Stomach (tissue), 19 donors: ENCODE measurements at places on chromosomes 1 and 21. TPM values are rescaled to one million over a fixed set of nuclear protein-coding genes. Genes with fewer than 3 reads are reported as not detected.

- no peaks in the 10 kb centered on the region for H3K36me3 ChIP-seq
- no peak for DNase-seq
- H3K27me3 ChIP-seq, result no peaks in the 10 kb centered on the region
- H3K4me3 ChIP-seq, result no peak overlapping the region
- no peak overlapping the region for H3K27ac ChIP-seq
- no peaks in the 10 kb centered on the region for H3K4me1 ChIP-seq
Observed at GRCh38 chr1:4219826-4220225, 319.8 kb upstream of the C1orf174 start.

DNA sequence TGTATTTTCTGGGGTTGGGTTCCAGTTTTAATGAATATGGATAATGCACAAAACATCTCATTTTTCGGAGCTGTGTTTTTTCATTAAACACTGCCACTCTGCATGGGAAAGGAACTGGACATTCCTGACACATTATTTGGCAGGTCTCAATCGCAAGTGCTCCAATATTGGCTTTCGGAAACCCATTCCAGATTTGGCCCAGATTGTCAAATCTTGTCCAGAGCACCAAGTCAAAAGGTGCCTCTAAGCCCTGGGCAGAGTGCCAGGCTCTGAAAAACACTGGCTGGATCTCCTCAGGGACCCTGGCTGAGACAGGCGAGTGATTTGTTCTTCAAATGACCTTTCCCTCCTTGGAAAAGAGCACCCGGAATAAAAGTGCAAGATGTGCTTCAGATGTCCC lies 68.4 kb upstream of the MRPS6 start:
- H3K27ac ChIP-seq, result no peak overlapping the region
- H3K27me3 ChIP-seq, result no peaks in the 10 kb centered on the region
- H3K4me3 ChIP-seq, result no peak overlapping the region
- no peak for DNase-seq
- H3K36me3 ChIP-seq, result no peaks in the 10 kb centered on the region

GRCh38 chr1:218415726-218416125 lies 70.6 kb downstream of the TGFB2 start:
- no peaks in the 10 kb centered on the region for H3K4me1 ChIP-seq
- H3K27ac ChIP-seq, result no peak overlapping the region
- no peaks in the 10 kb centered on the region for H3K27me3 ChIP-seq
- no peaks in the 10 kb centered on the region for H3K36me3 ChIP-seq
- DNase-seq, result no peak
- no peak overlapping the region for H3K4me3 ChIP-seq

The PER3 gene
- total RNA-seq, result 30.1 TPM

- H3K27me3 ChIP-seq, result no peaks in the 10 kb centered on the region
- peaks cover 15% of the 10 kb centered on the region for H3K4me1 ChIP-seq
- peaks cover 10% of the 10 kb centered on the region for H3K36me3 ChIP-seq
- no peak overlapping the region for H3K4me3 ChIP-seq
Observed at GRCh38 chr1:43836267-43836951, 97.2 kb upstream of the ARTN start.

The DVL1 gene
- 153 TPM for total RNA-seq

The TTC22 gene
- 30.4 TPM for total RNA-seq

- H3K4me1 ChIP-seq, result peaks cover 25% of the 10 kb centered on the region
- no peaks in the 10 kb centered on the region for H3K36me3 ChIP-seq
- H3K27ac ChIP-seq, result no peak overlapping the region
Observed at GRCh38 chr21:38659936-38660332, 145.8 kb upstream of the ETS2 start.

DNA sequence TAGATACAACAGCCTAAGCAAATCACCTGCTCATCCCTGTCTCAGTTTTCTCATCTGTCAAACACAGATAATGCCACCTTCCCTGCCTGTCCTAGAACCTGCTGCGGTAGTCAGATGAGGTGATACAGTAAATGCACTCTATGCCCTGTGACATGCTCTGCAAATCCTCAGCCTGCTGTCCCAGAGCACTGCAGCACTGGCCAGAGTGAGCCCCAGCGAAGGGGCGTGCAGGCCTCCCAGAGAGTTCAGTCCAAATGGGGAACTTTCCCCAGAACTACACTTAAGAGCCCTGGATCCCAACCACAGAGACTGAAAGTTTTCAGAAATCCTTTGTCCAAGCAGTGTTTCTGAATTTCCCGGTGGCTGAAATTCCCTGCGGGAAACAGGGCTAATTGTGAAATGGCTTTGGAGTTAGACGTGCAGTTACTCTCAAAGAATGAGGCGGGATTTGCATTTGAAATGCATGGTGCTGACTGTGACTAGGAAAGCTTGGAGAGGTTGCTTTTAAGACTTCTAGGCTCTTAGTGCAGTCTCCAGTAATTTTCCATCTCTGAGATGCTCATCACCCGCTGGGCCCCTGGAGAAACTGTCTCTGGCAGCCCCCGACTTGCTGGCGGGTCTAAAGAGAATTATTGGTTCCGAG lies 206.5 kb upstream of the AJAP1 start:
- no peaks in the 10 kb centered on the region for H3K27me3 ChIP-seq
- H3K27ac ChIP-seq, result no peak overlapping the region
- no peaks in the 10 kb centered on the region for H3K4me1 ChIP-seq
- H3K36me3 ChIP-seq, result no peaks in the 10 kb centered on the region

The PTBP2 gene
- total RNA-seq, result 135 TPM

DNA sequence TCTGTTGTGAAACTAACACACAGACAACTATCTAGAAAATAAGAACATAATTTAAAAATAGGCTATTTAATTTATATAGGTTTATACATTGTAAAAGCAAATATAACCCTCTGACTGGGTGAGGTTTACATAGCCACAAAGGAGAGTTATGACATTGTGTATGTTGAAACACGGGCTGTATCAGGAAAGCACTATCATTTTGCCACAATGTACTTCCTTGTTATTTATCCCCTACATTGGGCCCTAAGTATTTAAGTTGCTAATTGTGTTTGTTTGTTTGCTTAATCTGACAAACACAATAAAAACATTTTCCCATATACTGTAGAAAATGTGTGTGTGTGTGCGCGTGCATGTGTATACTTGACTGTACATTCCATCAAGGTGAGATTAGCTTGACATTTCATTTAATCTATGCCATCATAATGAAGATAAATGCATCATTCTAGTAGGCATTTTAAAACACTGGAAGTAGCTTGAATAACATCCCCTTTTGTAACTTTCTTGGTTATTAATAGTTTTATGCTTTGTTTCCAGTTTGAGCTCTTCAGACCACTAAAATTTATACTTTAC lies 72.1 kb downstream of the RGS13 start:
- H3K4me1 ChIP-seq, result no peaks in the 10 kb centered on the region
- no peak overlapping the region for H3K4me3 ChIP-seq
- no peaks in the 10 kb centered on the region for H3K36me3 ChIP-seq
- no peak overlapping the region for H3K27ac ChIP-seq
- DNase-seq, result peak; percentile 28
- no peaks in the 10 kb centered on the region for H3K27me3 ChIP-seq

GRCh38 chr1:149848340-149849110 lies 50.8 kb upstream of the BOLA1 start:
- H3K27me3 ChIP-seq, result no peaks in the 10 kb centered on the region
- no peak overlapping the region for H3K4me3 ChIP-seq
- DNase-seq, result no peak
- no peaks in the 10 kb centered on the region for H3K36me3 ChIP-seq
- peak overlapping the region; percentile 56 for H3K27ac ChIP-seq
- peaks cover 46% of the 10 kb centered on the region for H3K4me1 ChIP-seq

- H3K4me3 ChIP-seq, result no peak overlapping the region
- H3K27ac ChIP-seq, result no peak overlapping the region
- no peak for DNase-seq
- H3K4me1 ChIP-seq, result no peaks in the 10 kb centered on the region
- H3K36me3 ChIP-seq, result no peaks in the 10 kb centered on the region
Observed at GRCh38 chr1:173561263-173561662, 41.6 kb downstream of the SLC9C2 start.

The ZBTB18 gene
- total RNA-seq, result 18.7 TPM

The SLC1A7 gene
- 0.29 TPM for total RNA-seq

DNA sequence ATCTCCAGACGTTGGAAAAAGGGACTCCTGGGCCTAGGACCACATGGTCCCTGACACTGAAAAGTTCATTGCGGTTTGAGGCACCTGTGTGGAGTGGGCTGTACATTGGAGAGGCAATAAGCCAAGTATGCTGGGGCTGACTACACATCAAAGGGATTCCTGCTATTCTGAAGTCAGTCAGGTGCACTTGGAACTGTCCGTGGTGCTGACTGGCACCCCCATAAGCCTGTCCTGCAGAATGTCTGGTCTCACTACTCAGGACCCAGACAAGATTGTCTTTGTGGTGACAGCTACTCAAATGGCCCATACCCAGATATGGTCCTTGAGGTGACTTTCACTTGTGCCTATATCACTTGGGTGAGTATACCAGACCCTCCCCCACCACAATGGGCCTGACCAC lies 150.6 kb downstream of the RWDD3 start:
- no peaks in the 10 kb centered on the region for H3K36me3 ChIP-seq
- H3K27me3 ChIP-seq, result no peaks in the 10 kb centered on the region
- H3K4me1 ChIP-seq, result no peaks in the 10 kb centered on the region
- H3K27ac ChIP-seq, result no peak overlapping the region
- no peak overlapping the region for H3K4me3 ChIP-seq
- peak; percentile 77 for DNase-seq

The DESI2 gene
- 15.6 TPM for total RNA-seq

DNA sequence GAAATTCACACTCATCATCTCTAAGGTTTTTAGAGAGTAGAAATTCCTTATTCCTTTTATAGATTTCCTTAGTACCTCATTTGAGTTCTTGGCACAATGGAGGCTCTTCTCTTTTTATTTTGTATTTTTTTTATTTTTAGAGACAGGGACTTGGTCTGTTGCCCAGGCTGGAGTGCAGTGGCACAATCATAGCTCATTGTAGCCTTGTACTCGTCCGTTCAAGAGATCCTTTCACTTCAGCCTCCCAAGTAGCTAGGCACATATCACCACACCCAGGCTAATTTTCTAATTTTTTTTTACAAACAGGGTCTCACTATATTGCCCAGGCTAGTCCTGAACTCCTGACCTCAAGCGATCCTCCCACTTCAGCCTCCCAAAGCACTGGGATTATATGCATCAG lies 29.6 kb downstream of the RGL1 start:
- H3K4me3 ChIP-seq, result no peak overlapping the region
- no peaks in the 10 kb centered on the region for H3K36me3 ChIP-seq
- no peaks in the 10 kb centered on the region for H3K27me3 ChIP-seq
- DNase-seq, result no peak
- no peak overlapping the region for H3K27ac ChIP-seq
- H3K4me1 ChIP-seq, result no peaks in the 10 kb centered on the region

The SOAT1 gene
- 10.7 TPM for total RNA-seq

The OR2L13 gene
- 0.37 TPM for total RNA-seq

GRCh38 chr21:31656199-31657095 lies 3.0 kb upstream of the SOD1 start:
- H3K27ac ChIP-seq, result no peak overlapping the region
- no peak overlapping the region for H3K4me3 ChIP-seq
- H3K27me3 ChIP-seq, result no peaks in the 10 kb centered on the region
- no peak for DNase-seq

The UBL4B gene
- not detected for total RNA-seq

The IVL gene
- not detected for total RNA-seq

DNA sequence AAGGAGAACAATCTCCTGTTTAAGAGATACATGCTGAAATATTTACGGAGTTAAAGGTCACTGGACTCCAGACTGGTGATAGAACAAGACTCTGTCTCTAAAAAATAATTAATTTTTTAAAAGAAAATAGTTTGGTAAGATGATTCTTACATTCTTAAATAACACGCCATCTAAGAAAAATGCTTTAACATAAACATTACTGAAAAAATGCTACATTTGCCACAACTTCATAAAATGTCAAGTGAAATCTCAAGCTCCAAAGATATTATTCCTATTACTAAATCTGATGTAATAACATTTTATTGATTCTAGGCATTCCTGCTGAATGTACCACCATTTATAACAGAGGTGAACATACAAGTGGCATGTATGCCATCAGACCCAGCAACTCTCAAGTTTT lies 4.1 kb downstream of the ANGPTL3 start:
- no peaks in the 10 kb centered on the region for H3K36me3 ChIP-seq
- H3K27ac ChIP-seq, result no peak overlapping the region
- no peaks in the 10 kb centered on the region for H3K27me3 ChIP-seq
- no peaks in the 10 kb centered on the region for H3K4me1 ChIP-seq

GRCh38 chr1:186710696-186711095 lies 30.5 kb upstream of the PTGS2 start:
- no peak overlapping the region for H3K4me3 ChIP-seq
- no peaks in the 10 kb centered on the region for H3K27me3 ChIP-seq
- H3K4me1 ChIP-seq, result no peaks in the 10 kb centered on the region
- no peak overlapping the region for H3K27ac ChIP-seq
- H3K36me3 ChIP-seq, result no peaks in the 10 kb centered on the region

DNA sequence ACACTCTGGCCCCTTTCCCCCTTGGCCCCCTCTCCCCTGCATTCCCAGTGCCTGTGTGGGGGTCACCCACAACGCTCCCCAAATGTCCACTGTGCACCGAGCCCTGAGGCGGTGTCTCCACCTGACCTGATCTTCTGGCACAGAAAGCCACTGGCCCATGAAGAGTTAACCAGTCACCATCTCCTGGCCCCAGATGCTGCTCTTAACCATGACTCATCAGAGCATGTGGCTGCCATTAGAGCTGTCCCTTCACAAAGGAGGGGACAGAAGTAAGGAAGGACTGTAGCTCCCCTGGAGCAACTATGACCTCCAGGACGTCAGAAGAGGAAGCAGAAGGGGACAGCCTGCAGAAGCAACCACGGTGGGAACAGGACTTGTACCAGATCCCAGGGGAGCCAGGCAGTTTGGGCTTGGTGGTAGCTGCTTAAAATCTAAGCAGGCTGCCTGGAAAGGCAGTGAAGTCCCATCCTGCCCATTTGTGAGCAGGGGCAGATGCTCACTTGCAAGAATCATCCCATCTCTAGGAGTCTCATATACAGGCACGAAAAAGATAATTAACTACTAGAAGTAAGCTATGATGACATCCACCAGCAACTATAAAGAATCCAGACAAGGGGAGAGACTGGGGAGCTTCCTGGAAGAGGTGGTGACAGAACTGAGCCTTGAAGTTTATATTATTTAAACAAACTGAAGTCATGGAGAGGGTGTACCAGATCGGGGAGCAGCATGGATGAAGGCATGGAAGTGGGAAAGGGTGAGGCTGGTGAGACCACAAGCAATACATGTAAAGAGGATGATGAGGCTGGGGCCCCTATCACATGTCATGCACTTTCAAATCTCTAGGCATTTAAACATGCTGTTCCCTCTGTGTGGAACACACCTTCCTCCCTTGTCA lies 1.1 kb upstream of the TTC39A start:
- H3K4me1 ChIP-seq, result peaks cover 28% of the 10 kb centered on the region
- H3K36me3 ChIP-seq, result no peaks in the 10 kb centered on the region
- H3K4me3 ChIP-seq, result peak overlapping the region; percentile 45
- H3K27ac ChIP-seq, result peak overlapping the region; percentile 84
- no peaks in the 10 kb centered on the region for H3K27me3 ChIP-seq

The BLACAT1 gene
- total RNA-seq, result not detected

The C8A gene
- total RNA-seq, result not detected

GRCh38 chr1:55571767-55572166 lies 356.6 kb upstream of the USP24 start:
- no peaks in the 10 kb centered on the region for H3K27me3 ChIP-seq
- H3K4me1 ChIP-seq, result peaks cover 8% of the 10 kb centered on the region
- H3K27ac ChIP-seq, result no peak overlapping the region
